ENCODE measurements at places on chromosomes 7 and 10. TPM values are rescaled to one million over a fixed set of nuclear protein-coding genes. Genes with fewer than 3 reads are reported as not detected.
A peak's percentile ranks its signal among the peaks of the same experiment; 100 is the strongest.

Gene CACNB2
- 4.9 TPM for total RNA-seq

Gene ACSM6
- total RNA-seq = not detected

Gene AKR1D1
- total RNA-seq = not detected

Gene ABCA13
- total RNA-seq = 0.60 TPM

Gene LRRC4
- 37.7 TPM for total RNA-seq

Gene CFTR
- total RNA-seq = 11.0 TPM

GRCh38 chr10:24984906-24985305 lies 31.1 kb downstream of the ENKUR start:
- H3K4me1 ChIP-seq = no peaks in the 10 kb centered on the region
- H3K4me3 ChIP-seq = no peak overlapping the region
- no peak for DNase-seq
- H3K36me3 ChIP-seq = no peaks in the 10 kb centered on the region
- no peaks in the 10 kb centered on the region for H3K27me3 ChIP-seq

- no peaks in the 10 kb centered on the region for H3K27me3 ChIP-seq
- no peak for DNase-seq
- no peaks in the 10 kb centered on the region for H3K4me1 ChIP-seq
- H3K4me3 ChIP-seq = no peak overlapping the region
Observed at GRCh38 chr10:29407280-29407858, 118.5 kb downstream of the LYZL1 start.

GRCh38 chr7:39406467-39406866 lies 159.7 kb upstream of the YAE1 start:
- no peak for DNase-seq
- peaks cover 16% of the 10 kb centered on the region for H3K27me3 ChIP-seq
- H3K36me3 ChIP-seq = no peaks in the 10 kb centered on the region
- H3K4me3 ChIP-seq = peak overlapping the region; percentile 65
- peaks cover 26% of the 10 kb centered on the region for H3K4me1 ChIP-seq

- no peak overlapping the region for H3K27ac ChIP-seq
- peaks cover 7% of the 10 kb centered on the region for H3K36me3 ChIP-seq
- H3K4me1 ChIP-seq = no peaks in the 10 kb centered on the region
- no peaks in the 10 kb centered on the region for H3K27me3 ChIP-seq
- H3K4me3 ChIP-seq = no peak overlapping the region
- no peak for DNase-seq
Observed at GRCh38 chr10:28135258-28135657, 136.4 kb upstream of the ODAD2 start.

GRCh38 chr7:120053390-120053961 lies 219.5 kb upstream of the KCND2 start:
- H3K36me3 ChIP-seq = no peaks in the 10 kb centered on the region
- H3K27me3 ChIP-seq = no peaks in the 10 kb centered on the region
- peak overlapping the region; percentile 94 for H3K27ac ChIP-seq
- H3K4me3 ChIP-seq = peak overlapping the region; percentile 70
